ENCODE measurements at places on chromosomes 3 and 15. TPM values are rescaled to one million over a fixed set of nuclear protein-coding genes. Genes with fewer than 3 reads are reported as not detected.

DNA sequence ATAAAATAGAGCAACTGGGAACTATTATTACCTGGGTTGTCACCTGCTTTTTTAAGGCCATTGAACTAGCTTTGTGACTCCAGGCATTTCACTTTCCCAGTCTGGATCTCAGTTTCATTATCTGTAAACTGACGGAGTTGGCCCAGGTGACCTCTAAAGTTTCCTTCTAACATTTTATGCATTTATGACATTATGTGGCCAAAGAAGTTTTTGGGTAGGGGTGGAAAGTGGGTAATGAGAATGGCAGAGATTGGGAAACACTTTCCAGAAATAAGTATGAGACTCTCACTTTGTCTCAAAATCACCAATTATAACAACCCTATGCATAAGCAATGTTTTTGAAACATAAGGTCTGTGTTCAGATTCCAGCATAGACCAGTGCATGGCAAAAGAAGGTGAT lies 99.1 kb upstream of the ARHGEF3 start:
- DNase-seq, result no peak

DNA sequence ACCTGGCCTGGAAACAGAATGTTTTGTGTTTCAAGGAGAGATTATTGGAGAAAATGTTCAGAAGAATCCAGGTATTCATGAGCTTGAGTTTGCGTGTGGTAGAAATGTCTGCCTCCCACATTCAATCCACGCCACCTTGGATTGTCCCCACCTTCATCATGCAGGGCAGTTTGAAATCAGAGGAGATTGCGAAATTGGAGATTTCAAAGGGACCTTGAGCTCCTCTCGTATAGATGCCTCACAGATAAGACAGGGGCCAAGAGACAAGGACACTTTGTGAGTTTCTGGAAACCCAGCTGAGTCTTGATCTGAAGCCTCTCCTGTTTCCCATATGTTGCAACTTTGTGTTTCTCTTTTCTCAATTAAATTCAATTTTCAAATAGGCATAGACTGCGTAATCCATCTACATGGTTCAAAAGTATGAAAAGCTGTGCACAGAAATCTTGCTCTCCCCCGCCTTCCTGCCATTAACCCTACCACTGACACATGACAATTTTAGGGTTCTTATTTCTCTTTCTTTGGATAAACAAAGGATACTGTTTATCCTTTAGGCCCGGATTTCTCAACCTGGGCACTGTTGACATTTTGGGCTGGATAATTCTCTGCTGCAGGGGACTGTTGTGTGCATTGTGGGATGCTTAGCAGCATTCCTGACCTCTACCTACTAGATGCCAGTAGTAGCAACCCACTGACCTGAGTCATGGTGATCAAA lies 53.8 kb downstream of the CMTM8 start:
- DNase-seq, result no peak

GRCh38 chr3:194985031-194985578 lies 285.9 kb downstream of the XXYLT1 start:
- DNase-seq, result peak; percentile 47

DNA sequence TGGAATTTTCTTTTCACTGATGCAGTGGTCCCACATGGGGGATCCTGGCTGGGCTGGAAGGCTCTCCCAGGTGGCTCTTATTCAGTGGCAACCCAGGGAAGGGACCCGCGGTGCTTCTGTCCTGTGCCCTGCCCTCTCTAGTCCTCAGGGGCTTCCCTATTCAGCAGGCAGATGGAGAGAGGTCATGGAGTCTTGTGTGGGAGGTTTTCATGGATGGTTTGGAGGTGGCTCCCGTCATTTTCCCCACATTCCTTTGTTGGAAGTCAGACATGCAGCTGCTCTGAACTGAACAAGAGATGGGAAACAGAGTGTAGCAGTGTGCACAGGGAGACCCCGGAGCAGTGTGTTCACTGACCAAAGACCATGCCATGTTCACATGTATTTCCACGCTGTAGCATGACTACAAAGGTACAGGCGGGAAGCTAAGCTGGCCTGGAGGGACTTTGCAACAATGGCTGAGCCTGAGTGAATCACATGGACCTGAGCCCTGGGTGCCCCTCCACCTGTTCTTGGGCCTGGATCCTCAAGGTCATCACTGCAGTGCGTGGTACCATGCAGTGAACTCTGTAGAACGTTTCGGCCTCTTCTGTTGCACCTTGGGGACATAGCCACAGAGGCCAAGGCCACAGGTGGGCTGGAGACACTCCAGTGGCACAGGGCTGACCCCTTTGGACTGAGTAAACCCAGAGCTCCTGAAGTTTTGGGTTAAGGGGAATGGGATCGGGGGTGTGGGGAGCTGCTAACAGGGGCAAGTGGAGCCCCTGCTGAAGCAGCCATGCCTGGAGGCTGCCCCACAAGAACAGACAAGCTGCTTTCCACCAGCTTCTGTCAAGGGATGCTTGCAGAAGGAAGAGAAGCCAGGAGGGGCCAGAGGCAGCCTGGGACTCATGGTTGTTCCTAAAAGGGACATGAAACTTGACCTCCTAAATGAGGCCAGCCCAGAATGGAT lies 123.0 kb downstream of the ASB7 start:
- DNase-seq, result peak; percentile 93

DNA sequence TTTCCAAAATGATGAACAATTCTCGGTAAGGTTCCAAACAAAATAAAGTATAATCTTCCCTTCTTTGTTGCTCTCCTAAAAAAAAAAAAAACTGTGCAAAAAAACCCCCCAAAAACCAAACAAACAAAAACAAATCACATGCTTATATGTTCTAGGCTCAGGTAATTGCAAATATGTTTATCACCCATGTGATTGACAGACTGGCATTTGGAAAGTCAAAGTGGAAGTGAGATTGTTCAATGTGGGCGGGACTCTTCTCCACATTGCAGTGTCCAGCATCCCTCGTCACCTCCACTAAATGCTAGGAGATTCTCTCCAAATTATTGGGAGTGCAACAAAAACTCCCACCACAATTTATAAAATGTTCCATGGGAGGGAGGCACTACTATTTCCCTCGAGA lies 57.6 kb upstream of the CACNA1D start:
- no peak for DNase-seq

GRCh38 chr3:94234177-94234788 lies 171.4 kb downstream of the NSUN3 start:
- DNase-seq, result peak; percentile 44

DNA sequence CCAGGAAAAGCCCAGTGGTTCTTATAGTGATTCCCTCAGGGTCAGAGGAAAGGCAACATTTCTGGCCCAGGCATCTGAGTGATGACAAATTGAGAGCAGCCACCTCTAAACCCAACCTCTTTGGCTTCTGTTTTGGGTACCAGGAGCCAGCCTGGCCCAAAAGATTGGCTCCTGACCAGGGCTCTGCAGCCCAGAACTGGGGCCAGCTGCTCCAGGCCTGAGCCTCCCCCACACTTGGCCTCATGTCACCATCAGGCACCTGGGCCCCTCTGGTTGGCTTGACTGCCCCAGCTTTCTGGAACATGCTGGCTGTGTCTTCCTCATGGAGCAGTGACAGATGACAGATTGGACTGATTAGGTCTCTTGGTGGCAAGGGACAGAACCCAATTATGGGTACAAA lies 26.0 kb upstream of the HCN4 start:
- no peak for DNase-seq

- DNase-seq, result no peak
These were observed 7.6 kb downstream of the TEX264 start for GRCh38 chr3:51678641-51679040.

GRCh38 chr15:98134905-98135304 lies 174.4 kb downstream of the ARRDC4 start:
- no peak for DNase-seq

DNA sequence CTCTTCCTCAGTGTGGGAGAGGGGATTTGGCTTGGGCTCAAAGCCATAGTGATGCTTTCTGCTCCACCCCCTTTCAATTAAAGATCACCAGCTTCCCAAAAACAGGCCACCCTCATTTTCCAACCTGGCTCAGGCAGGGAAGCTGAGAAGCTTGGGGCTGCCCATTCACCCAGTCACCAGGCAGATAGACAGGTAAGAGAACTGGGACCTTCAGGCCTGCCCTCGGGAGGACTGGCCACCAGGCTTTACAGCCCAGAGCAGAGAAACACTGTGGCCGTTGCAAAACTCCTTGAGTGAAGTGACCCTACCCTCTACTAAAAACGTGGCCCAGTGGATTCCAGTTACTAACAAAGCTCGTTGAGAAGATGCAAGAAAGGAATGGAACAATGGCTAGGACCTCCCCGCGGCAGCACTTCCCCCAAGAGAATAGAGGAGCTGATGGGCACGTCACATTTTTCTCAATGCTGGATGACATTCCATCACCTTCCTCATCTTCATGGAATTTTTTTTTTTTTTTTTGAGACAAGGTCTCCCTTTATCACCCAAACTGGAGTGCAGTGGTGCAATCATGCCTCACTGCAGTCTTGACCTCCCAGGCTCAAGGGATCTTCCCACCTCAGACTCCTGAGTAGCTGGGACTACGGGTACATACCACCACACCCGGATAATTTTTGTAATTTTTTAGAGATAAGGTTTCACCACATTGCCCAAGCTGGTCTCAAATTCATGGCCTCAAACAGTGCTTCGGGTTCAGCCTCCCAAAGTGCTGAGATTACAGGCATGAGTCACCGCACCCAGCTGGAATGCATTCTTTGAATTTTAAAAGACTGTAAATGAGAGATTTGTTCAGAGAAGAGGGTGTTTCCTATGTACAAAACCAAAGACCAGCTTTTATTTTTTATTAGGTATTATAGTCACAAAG lies 37.9 kb downstream of the LIPC start:
- DNase-seq, result peak; percentile 97

- peak; percentile 22 for DNase-seq
These were observed 262.3 kb upstream of the RASGRP1 start for GRCh38 chr15:38826880-38827279.

DNA sequence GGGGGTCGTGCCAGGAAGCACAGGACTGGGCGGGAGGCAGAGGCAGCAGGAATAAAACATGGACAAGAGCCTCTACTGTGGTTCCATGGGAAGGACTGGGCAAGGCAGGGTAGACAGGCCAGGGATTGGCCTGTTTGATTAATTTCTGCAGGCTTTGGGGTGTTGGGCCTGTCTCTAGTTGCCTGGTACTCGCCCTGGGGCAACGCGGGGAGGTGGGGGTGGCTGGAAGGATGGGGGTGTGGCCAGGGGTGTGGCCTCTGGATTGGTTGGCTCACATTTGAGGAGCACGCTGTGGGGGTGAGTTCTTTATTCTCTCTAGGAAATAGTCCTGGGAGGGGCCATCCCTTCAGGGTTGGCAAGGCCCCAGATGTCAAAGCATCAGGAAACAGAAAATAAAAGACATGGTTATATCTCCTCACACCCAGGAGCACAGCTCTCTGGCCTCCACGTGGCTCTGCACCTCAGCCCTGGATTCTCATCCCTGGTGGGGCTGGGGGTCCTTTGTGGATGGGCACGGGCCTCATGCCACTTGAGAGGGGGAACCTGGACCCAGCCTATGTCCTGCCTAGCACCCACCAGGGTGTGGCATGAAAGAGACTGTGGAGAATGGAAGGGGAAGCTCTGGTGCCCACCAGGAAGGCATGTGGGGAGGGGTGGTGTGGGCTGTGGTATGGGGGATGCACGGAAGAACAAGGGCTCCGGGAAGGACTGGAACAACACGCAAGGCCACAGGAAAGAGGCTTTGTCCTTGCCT lies 223.0 kb upstream of the LYSMD4 start:
- DNase-seq, result no peak

GRCh38 chr3:187986514-187986934 lies 167.4 kb upstream of the LPP start:
- peak; percentile 96 for DNase-seq

GRCh38 chr3:185046164-185046515 lies 106.7 kb downstream of the C3orf70 start:
- DNase-seq, result no peak

DNA sequence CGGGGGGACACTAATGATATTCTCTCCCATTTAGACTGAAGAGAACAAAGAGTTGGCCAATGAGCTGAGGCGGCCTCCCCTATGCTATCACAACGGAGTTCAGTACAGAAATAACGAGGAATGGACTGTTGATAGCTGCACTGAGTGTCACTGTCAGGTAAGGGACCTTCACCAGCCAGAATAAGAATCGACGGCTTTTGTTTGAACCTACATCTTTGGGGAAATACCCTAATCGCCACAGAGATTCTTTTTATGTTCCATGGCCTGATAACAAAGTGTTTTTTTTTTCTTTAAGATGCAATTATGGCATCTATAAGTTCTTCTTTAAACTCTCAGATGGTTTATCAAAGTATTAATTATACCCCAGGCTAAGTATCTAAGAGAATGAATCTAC lies 3.4 kb downstream of the THBS1 start:
- DNase-seq, result no peak

- DNase-seq, result peak; percentile 78
These were observed 102.9 kb upstream of the CHRM5 start for GRCh38 chr15:33865416-33865815.

- DNase-seq, result peak; percentile 52
These were observed 84.7 kb upstream of the THBS1 start for GRCh38 chr15:39495871-39496840.

- peak; percentile 84 for DNase-seq
These were observed 75.9 kb downstream of the VGLL4 start for GRCh38 chr3:11567516-11568467.

DNA sequence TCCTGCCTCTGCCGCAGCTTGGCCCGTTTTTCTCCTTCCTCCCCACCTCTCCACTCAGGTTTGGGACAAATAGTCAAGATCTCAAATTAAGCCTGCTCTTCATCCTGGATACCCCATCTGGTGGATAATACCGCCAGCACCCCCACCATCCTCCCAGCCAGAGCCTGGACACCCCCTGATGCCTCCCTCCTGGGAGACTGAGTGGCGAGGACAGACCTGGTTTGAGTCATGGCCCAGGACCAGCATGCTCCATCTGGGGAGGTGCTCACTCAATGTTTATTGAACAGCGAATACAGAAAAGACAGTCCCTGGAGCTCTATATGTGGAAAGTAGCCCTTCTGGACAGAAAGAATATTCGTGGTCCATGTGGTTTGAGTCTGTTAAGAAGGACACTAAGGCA lies 23.3 kb downstream of the CTSH start:
- DNase-seq, result no peak

DNA sequence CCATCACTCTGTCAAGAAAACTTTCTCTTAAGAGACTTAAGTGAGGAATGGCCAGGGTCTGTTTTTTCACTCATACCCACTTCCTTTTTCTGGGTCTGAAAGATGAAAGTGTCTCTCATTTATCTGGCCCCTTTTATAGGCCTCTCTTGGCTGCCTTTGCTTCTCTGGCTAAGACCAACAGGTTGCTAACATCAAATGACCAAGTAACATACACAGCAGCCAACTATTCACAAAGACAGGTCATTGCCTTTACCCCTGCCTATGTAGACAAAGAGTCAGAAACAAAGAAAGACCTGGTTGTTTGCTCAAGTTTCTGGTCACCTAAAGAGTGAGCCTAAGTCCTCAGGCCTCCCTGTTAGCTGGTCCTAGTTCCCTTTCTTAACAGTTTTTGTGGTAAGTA lies 24.0 kb upstream of the CSTA start:
- DNase-seq, result no peak

Gene KCNMB3
- 0.59 TPM for polyA plus RNA-seq

Gene GXYLT2
- 4.8 TPM for polyA plus RNA-seq

Gene CLRN1
- polyA plus RNA-seq, result not detected

Gene LPP
- polyA plus RNA-seq, result 17.6 TPM

Gene UBE3A
- 16.7 TPM for polyA plus RNA-seq

Gene CYP1A2
- not detected for polyA plus RNA-seq

Gene ACAD11
- 16.0 TPM for polyA plus RNA-seq

Gene PDZRN3
- 10.3 TPM for polyA plus RNA-seq

Gene PLA1A
- not detected for polyA plus RNA-seq

Gene KIF15
- polyA plus RNA-seq, result 3.7 TPM
